ENCODE measurements at places on chromosomes 12 and 14.

DNA sequence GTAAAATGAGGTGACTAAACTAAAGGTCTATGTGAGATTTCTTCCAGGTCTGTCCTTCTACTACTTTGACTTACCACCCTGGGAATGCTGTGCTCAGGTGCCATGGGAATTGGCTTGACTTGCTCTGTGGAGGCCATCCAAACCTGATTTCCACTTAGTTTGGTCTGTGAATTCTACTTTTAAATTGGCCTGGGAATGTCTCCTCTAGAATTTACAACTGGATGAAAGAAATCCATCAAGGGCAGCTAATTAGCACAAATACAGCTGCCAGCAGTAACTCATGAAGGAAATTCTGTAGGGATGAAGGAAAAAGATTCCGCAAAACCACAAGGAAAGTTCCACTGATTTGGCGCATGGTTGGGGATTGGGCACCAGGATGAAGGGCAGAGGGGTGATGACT, 31.7 kb upstream of the FRMD6 start:
- no peak overlapping the region for H3K4me3 ChIP-seq
- H3K4me1 ChIP-seq = peaks cover 1% of the 10 kb centered on the region
- no peaks in the 10 kb centered on the region for H3K27me3 ChIP-seq
- no peak overlapping the region for H3K27ac ChIP-seq
- no peak for DNase-seq
- H3K36me3 ChIP-seq = no peaks in the 10 kb centered on the region

- DNase-seq = no peak
Measured at GRCh38 chr12:54571193-54572188, 17.0 kb downstream of the PPP1R1A start.

DNA sequence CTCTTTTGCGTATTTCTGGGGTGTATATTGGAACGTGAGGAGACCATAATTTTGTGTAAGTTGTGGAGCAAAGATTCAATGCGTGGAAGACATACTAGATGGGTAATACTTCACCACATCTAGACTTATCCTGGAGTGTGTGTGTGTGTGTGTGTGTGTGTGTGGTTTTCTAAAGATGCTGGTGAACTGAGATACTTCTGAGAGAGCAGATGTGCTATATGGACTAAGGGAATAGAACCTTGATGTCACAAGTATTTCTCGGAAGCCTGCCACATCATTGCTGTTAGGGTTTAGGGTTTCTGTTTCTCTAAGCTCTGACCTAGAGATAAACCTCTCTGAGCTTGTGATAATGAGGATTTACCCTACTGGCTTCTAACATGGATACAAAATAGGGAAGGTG, 138.8 kb downstream of the DACT1 start:
- no peak overlapping the region for H3K4me3 ChIP-seq
- H3K36me3 ChIP-seq = no peaks in the 10 kb centered on the region
- H3K4me1 ChIP-seq = no peaks in the 10 kb centered on the region
- H3K27ac ChIP-seq = no peak overlapping the region

DNA sequence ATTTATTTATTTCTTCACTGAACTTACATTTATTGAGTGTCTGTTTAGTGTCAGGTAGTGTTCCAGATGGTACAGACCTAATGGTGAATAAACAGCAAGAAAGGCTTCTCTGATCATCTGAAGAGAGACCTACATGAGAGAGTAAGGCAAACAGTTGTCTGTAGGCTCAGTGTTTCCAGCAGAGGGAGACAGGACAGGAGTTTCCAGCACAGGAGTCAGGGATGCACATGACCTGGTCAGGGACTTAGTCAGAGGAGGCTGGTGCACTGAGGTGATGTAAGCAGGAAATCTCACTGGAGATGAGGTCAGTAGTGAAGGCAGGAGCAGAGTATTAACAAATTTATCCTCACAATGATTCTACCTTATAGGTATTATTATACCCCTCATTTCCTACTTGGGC, 233.2 kb downstream of the MDGA2 start:
- H3K27me3 ChIP-seq = no peaks in the 10 kb centered on the region
- DNase-seq = no peak

GRCh38 chr14:34165847-34166350, 215.0 kb upstream of the EGLN3 start:
- H3K27ac ChIP-seq = no peak overlapping the region
- no peaks in the 10 kb centered on the region for H3K27me3 ChIP-seq
- no peak overlapping the region for H3K4me3 ChIP-seq
- no peaks in the 10 kb centered on the region for H3K4me1 ChIP-seq

DNA sequence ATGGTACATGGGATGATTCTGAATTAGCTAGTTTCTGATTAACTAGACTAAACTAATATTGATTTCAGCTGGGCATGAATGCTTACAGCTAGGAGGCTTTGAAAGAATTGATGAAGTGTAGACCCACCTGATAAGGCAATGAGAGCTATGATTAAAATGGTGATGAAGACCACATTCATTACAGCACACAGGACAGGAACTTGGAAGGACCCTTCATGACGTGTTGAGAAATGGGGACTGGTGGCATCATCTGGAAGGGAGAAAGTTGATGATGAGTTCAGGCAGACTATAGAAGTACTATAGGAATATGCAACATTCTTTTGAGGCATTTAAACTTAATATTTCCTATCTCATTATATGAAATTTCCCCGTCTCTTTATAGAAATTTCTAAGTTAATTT, 4.5 kb downstream of the CD69 start:
- no peak for DNase-seq
- H3K27me3 ChIP-seq = no peaks in the 10 kb centered on the region
- no peaks in the 10 kb centered on the region for H3K4me1 ChIP-seq
- no peak overlapping the region for H3K27ac ChIP-seq
- H3K36me3 ChIP-seq = no peaks in the 10 kb centered on the region
- H3K4me3 ChIP-seq = no peak overlapping the region

- DNase-seq = no peak
- H3K27ac ChIP-seq = no peak overlapping the region
- H3K4me1 ChIP-seq = no peaks in the 10 kb centered on the region
- H3K27me3 ChIP-seq = no peaks in the 10 kb centered on the region
Measured at GRCh38 chr12:44581642-44582242, 294.4 kb downstream of the NELL2 start.

GRCh38 chr12:106227641-106228319, 20.0 kb downstream of the CKAP4 start:
- H3K4me1 ChIP-seq = no peaks in the 10 kb centered on the region
- no peaks in the 10 kb centered on the region for H3K27me3 ChIP-seq
- H3K27ac ChIP-seq = no peak overlapping the region

GRCh38 chr12:114976372-114976771, 292.4 kb upstream of the TBX3 start:
- H3K27ac ChIP-seq = no peak overlapping the region
- no peaks in the 10 kb centered on the region for H3K36me3 ChIP-seq
- DNase-seq = no peak
- no peaks in the 10 kb centered on the region for H3K27me3 ChIP-seq
- no peak overlapping the region for H3K4me3 ChIP-seq
- H3K4me1 ChIP-seq = peaks cover 7% of the 10 kb centered on the region

DNA sequence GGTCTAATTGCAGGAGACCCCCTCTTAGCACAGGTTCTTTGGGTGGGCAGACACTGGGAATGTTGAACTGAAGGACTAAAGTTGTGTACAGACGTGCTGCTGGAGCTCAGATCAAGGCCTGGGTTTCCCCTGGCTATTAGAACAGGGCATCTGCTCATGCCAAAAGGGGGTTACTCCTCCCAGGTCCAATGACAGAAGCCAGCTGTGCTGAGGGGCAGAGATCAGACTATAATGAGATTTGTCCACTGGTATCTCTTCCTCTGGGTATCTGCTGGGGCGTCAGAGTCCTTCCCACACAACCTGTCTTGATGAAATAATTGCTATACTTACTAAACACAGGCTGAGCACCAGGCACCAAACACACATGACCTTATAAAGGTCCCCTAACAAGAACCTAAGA, 42.6 kb downstream of the LTBP2 start:
- no peaks in the 10 kb centered on the region for H3K27me3 ChIP-seq
- no peak overlapping the region for H3K27ac ChIP-seq

GRCh38 chr14:56168007-56168616, 49.9 kb downstream of the PELI2 start:
- DNase-seq = no peak
- H3K27me3 ChIP-seq = no peaks in the 10 kb centered on the region
- H3K36me3 ChIP-seq = no peaks in the 10 kb centered on the region
- H3K27ac ChIP-seq = no peak overlapping the region
- H3K4me1 ChIP-seq = peaks cover 18% of the 10 kb centered on the region

DNA sequence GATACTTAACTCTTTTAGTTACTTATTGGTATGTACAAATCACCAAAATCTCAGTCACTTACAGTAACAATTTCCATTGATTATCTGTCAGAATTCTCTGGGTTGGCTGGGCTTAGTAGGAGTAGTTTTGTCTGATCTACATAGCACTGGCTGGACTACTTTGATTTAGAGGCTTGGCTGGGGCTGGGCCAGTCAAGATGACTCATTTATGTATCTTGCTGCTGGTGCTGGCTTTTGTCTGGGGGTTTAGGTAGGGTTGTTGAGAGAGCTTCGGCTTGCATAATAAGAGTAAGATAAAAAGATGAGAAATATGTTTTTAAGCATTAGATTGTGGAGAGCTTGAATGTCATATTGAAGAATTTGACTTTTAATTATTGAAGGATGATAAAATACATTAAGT, 1093.7 kb downstream of the SLC6A15 start:
- no peaks in the 10 kb centered on the region for H3K36me3 ChIP-seq
- DNase-seq = no peak
- no peaks in the 10 kb centered on the region for H3K27me3 ChIP-seq
- H3K4me1 ChIP-seq = no peaks in the 10 kb centered on the region
- H3K27ac ChIP-seq = no peak overlapping the region
- no peak overlapping the region for H3K4me3 ChIP-seq

GRCh38 chr14:75672605-75673192, 11.7 kb downstream of the TTLL5 start:
- H3K4me3 ChIP-seq = no peak overlapping the region
- DNase-seq = no peak
- no peaks in the 10 kb centered on the region for H3K27me3 ChIP-seq
- no peaks in the 10 kb centered on the region for H3K36me3 ChIP-seq

DNA sequence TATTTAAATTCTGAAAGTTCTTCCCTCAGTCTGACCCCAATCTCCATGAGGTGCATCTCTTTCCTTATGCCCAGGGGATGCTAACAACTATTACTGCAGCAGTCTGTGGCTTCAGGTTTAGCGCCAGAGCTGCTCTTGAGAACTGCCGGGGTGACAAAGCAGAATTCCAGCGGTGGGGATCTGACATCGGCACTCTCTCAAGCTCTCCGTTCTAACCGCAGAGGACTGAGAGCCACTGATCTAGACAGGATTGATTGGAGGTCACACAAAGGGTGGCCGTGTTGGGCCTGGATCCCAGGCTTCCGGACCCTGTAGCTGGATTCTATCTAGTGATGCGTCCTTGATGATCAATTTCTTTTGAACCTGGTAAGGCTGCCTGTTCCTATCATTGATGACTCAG, 155.6 kb upstream of the TMEM132C start:
- no peak for DNase-seq
- H3K36me3 ChIP-seq = no peaks in the 10 kb centered on the region
- no peaks in the 10 kb centered on the region for H3K4me1 ChIP-seq
- no peak overlapping the region for H3K27ac ChIP-seq

DNA sequence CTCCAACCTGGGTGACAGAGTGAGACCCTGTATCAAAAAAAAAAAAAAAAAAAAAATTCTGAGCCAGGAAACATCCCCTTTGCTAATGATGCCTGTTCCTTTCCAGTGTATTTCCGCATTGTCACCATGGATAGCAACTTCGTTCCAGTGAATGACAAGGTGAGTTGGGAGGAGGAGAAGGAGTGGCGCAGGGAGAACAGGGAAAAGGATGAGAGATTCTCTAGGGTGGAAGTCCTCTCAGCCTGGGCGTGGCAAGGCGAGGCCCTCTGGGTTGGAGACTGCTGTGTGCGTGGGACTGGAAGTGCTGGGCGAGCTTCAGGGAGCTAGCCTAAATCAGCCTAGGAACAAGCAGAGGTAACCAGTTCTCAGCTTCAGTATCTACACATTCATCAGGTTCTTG, 7.2 kb downstream of the A2ML1 start:
- H3K36me3 ChIP-seq = no peaks in the 10 kb centered on the region
- H3K27me3 ChIP-seq = no peaks in the 10 kb centered on the region
- no peak overlapping the region for H3K4me3 ChIP-seq
- no peak overlapping the region for H3K27ac ChIP-seq

- H3K27me3 ChIP-seq = no peaks in the 10 kb centered on the region
- no peak overlapping the region for H3K27ac ChIP-seq
- no peaks in the 10 kb centered on the region for H3K36me3 ChIP-seq
- H3K4me1 ChIP-seq = no peaks in the 10 kb centered on the region
- DNase-seq = no peak
Measured at GRCh38 chr12:1369938-1370500, 224.4 kb downstream of the FBXL14 start.

DNA sequence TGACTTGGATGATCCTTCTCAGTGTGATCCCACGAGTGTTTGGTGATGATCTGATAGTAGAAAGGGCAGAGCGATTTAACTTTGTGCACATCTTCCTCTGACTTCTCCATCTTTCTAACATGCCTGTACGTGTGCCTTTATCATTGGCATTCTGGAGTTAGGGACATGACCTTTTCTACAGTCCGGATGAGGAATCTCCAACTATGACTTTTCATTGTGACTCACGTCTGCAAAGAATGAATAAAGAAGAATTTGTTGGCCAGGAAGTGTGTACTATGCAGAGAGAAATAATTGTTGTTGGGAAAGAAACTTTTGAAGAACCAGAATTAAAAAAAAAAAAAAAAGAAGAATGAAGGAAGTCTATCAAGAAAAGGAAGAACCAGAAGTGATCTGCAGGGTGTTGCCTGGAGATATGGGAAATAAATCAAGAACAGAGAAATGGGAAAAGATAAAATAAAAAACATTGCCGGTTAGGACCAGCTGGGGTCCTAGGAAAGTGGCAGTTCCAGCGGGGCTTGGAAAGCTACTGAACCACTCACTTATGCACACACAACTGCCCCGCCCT, 25.3 kb downstream of the PPFIBP1 start:
- H3K4me1 ChIP-seq = peaks cover 46% of the 10 kb centered on the region
- no peaks in the 10 kb centered on the region for H3K27me3 ChIP-seq
- H3K27ac ChIP-seq = no peak overlapping the region
- H3K4me3 ChIP-seq = no peak overlapping the region

DNA sequence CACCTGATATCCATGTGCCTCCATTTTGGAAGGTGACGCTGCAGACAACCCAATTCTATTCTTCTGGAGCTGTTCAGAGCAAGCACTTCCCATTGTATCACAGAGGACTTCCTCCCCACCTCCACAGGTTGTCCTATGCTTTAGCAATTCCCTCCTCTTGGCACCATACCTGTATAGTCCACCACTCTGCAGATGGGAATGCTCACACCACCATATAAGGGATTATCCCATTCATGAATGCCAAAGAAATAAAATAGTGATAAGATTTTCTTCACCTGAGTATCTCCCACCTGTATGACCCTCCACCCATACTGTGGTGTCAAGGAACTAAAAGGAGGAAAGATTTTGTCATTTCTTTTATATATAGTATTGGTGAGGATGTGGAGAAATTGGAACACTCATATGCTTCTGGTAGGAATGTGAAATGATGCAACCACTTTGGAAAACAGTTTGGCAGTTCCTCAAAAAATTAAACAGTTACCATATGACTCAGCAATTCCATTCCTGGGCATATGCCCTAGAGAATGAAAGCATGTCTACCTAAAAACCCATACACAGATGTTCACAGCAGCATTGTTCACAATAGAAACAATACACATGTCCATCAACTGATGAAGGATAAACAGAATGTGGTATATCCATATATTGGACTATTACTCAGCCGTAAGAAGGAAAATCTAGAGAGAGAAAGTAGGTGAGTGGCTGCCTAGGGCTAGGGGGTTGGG, 75.2 kb downstream of the FIGNL2 start:
- no peak for DNase-seq
- H3K4me1 ChIP-seq = no peaks in the 10 kb centered on the region
- no peaks in the 10 kb centered on the region for H3K36me3 ChIP-seq
- H3K27me3 ChIP-seq = no peaks in the 10 kb centered on the region

- no peaks in the 10 kb centered on the region for H3K4me1 ChIP-seq
- DNase-seq = no peak
- no peaks in the 10 kb centered on the region for H3K36me3 ChIP-seq
- H3K27ac ChIP-seq = no peak overlapping the region
- no peak overlapping the region for H3K4me3 ChIP-seq
Measured at GRCh38 chr14:64118892-64119291, 175.3 kb downstream of the ESR2 start.
